ENCODE measurements at places on chromosomes 5 and 9. TPM values are rescaled to one million over a fixed set of nuclear protein-coding genes. Genes with fewer than 3 reads are reported as not detected.

Gene BTNL9
- total RNA-seq = 13.0 TPM

Gene SAXO1
- 0.36 TPM for total RNA-seq

Gene CCL21
- total RNA-seq = 7.2 TPM

Gene UBTD2
- total RNA-seq = 28.2 TPM

- DNase-seq = no peak
Observed at GRCh38 chr5:140408750-140409241, 7.2 kb downstream of the ANKHD1 start.

- no peak for DNase-seq
Observed at GRCh38 chr5:59760785-59761348, 132.7 kb downstream of the PDE4D start.

DNA sequence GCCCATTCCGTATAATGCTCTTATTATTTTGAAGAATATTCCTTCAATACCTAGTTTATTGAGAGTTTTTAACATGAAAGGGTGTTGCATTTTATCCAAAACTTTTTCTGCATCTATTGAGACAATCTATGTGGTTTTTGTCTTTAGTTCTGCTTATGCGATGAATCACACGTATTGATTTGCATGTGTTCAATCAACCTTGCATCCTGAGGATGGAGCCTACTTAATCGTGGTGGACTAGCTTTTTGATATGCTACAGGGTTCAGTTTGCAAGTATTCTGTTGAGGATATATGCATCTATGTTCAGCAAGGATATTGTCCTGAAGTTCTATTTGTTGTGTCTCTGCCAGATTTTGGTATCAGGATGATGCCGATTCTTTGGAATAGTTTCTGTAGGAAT is 1070.3 kb upstream of the CDH18 start:
- no peak for DNase-seq

- DNase-seq = no peak
Observed at GRCh38 chr5:179975713-179976134, 68.0 kb upstream of the TBC1D9B start.

DNA sequence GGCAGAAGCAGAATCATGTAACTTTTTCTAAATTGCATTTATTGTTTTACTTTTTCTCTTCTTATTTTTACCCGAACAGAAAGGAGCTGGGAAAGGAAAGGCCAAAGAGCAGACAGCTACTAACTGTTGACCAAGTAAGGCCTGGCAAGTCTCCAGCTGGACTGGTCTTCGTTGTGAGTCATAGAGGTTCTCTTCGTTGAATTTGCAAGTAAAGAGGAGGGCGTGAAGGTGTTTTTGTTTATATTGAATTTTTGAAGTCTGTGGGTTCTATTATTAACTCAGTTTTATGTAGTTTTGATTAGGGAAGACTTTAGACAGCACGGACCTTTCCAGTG is 416.5 kb upstream of the CCNH start:
- DNase-seq = no peak

GRCh38 chr5:173851595-173852243 is 36.4 kb upstream of the CPEB4 start:
- DNase-seq = no peak

DNA sequence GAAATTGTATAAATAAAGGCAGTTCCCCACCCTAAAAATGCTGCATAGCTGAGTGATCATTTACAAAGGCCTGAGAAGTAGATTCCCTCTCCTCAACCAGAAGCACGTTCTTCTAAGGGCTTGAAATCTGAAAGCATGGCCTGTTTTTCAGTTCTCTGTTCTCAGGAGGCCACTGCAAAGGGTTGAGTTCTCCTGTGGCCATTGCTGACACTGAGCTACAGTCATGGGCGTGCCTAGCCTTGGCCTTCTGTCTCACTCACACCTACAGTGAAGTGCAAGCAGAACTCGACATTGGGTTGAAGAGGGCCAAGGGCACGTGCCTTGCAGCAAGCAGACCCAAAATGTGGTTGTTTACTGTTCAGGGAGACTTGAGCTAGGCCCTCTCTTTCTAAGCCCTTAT is 276.6 kb upstream of the VLDLR start:
- DNase-seq = no peak
